ENCODE measurements at places on chromosomes 5 and 9.

DNA sequence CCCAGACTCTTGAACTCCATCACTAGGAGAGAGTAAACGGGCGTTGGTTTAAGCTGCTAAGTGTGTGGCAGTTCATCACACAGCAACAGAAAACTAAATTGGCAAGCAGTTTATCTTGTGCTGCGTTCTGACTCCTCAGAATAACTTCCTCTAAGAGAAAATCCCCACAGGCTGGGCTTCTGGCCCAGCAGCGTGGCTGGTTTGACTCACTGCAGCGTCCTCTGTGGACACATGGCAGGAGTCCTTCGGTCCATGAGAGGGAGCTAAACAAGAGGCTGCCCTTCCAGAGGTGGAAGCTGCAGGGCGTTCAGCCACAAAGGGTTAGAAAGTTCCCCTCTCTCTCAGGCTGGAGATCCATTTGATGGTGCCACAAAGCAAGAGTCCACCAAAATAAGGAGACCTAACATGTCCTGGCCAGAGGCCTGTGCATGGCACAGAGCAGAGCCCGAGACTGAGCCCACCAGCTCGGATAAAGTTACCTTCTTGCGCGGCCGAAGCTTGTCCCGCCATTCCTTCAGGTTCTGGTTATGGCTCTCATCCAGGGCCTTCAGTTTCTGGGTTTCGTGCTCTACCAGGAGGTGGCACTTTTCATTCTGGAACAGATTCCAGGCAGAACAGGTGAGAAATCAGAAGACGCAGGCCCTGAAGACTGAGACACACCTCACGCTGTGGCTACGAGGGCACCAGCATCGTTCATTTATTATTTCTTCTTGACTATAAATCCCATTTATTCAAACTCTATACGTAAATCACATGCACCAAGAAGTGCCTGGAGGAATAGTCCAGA lies 46.2 kb upstream of the FBXW11 start:
- DNase-seq, result no peak

DNA sequence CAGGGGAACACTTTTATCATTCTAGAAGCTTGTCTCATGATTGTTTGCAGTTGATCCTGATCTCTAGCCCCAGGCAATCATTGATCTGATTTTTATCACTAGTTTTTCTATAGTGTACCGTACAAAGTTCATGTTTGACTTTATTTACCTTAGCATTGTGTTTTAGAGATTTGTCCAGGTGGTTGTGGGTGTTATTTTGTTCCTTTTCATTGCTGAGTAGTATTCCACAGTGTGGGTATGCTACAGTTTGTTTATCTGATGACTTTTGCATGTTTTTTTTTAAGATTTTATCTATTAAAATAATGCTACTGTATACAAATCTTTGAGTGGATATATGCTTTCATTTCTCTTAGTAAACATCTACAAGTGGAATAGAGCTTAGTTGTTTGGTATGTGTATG lies 26.2 kb downstream of the ZNF131 start:
- DNase-seq, result no peak

DNA sequence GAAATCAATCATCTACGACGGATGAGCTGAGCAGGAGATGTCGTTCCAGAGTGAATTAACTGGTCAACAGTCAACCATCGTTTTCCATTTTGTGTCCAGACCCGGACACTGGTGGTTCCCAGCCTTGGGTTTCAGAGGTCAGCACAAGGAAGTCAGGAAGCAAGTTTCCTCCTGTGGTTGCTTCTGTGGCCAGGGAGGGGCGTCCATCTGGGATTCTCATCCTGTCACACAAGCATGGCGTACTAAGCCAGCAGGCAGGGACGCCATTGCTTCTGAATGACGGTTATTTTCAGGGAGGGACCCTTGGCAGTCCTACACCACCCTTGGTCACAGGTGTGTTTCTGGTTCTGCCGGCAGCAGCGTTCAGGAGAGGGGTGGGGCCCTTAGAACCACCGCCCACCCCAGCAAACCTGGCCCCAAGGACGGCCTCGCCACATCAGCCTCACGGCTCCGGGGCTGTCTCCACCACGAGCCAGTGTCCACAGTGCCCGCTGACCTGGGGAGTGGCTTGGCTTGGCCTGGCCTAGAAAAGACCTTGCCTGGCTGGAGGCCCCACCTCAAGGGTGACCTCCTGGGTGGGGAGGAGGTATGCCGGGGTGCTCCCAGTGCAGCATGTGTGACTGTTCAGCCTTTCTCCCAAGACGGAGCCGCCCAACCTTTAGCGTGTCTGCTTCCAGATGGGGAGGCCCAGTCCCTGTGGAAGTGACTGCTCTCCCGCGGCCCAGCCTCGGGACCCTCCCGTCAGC lies 25.2 kb downstream of the NDUFS6 start:
- no peak for DNase-seq

DNA sequence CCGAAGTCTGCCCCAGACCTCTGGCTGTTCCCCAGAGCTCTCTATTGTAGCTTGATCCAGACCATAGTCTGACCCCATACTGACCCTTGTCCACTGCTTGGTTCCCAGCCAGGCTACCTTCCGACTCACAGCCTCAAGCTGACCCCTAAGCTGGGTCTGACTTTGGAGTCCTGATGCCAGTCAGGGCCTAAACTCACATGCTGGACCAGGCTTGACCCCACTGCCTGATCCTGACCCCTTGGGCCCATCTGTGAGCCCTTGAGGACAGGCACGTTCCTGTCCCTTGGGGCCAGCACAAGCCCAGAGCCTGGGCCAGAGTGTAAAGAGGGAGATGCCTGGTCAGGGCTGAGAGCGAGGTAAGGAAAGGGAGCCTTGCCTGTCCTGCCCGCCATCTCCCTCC lies 32.7 kb upstream of the ENHO start:
- DNase-seq, result no peak

GRCh38 chr5:33441241-33442177 lies 744 bp downstream of the TARS1 start:
- DNase-seq, result no peak

- no peak for DNase-seq
These were observed 31.4 kb upstream of the MSX2 start for GRCh38 chr5:174692982-174693422.

GRCh38 chr5:146622391-146622790 lies 106.4 kb upstream of the GPR151 start:
- no peak for DNase-seq

- no peak for DNase-seq
These were observed 59.0 kb upstream of the BOD1 start for GRCh38 chr5:173675287-173675996.

DNA sequence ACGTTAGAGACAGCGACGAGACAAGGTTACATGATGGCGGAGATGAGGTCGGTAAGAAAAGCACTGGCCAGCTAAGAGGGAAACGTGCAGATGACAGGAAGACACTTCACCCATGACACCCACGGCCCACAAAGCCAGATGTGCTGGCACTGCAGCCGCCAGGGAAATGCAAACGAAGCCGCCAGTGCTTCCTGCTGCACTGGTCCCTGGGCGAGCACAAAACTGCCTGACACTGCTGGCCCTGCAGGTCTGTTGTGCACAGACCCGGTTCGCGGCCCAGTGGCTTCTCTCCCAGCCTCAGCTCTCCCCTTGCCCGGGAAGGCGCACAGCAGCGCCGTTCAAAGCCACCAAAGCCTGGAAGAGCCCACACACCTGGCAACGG lies 20.3 kb downstream of the QSOX2 start:
- DNase-seq, result no peak

DNA sequence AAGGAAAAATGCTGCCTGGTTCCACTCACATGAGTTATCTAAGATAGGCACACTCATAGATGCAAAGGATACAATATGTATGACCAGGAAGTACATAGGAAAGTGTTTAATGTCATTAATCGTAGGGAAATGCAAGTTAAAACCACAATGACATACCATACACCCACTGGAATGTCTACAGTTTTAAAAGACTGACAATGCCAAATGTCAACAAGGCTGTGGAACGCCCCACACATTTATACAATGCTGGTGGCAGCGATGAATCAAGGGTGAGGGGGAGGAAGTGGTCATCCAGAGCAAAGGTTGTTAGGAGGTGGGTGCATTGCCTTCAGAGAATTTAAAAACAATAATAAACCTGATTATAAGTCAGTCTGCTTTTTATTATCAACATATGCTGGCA lies 437.8 kb downstream of the ARHGEF28 start:
- DNase-seq, result no peak

DNA sequence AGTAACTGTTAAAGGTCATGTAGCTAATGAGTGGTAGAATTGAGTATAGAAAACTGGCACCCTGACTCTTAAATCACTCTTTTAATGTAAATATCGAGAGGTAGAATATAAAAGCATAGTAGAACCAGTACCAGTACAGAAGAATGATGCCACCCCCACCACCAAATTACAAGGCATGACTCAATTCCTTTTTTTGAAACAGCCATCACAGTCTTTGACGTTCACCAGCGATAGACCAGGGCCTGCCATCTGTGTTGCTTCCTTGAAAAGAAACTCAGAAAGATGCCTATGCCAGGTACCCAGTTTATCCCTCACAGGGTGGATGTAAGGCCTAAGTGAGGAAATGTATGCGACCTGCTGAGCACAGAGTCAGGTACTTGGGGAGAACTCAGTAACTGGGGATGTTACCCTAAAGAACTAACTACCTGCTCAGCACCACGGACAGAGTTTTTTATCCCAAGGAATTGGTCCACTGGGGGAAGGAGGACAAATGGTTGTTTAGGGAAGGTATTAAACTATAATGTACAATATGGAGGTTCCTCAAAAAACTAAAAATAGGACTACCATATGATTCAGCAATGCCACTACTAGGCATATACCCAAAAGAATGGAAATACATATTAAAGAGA lies 116.5 kb downstream of the BRINP1 start:
- no peak for DNase-seq

DNA sequence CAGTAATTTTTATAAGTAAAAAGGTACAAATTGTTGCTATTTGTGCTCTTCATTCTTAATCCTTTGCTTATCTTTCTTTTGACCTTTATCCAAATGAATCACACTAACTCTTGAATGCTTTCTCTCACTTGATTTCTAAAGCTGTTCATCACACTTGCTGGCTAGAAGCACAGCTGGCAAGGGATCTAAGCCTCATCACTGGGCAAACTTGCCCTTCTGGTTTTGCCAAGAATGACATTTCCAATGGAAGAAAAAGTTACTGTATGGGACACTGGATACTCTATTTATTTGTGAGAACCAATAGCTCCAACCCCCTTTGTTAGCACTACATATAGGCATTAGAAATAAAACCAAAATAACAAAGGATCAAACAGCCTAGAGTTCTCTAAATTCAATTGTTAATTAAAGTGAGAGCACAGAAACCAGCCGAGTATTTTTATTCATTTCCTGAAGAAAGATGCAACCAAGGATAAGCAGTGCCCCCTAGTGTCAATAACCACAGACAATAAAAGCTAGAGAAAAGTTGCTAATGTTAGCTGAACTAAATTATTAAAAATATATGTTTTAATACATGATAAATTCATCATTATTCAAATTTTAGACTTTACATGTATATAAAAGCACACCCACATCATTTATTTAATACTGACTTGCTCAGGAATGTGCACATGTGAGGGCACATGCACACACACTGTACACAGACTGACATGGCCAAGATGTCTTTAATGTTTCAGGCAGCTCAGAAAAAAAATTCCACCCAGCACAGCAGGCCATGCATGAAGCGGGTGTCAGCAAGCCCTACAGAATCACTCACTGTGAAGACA lies 59.8 kb upstream of the POU5F2 start:
- no peak for DNase-seq

- DNase-seq, result no peak
These were observed 112.6 kb upstream of the TNPO1 start for GRCh38 chr5:72703876-72704275.

- DNase-seq, result no peak
These were observed 126.7 kb downstream of the GADD45G start for GRCh38 chr9:89731262-89732182.

DNA sequence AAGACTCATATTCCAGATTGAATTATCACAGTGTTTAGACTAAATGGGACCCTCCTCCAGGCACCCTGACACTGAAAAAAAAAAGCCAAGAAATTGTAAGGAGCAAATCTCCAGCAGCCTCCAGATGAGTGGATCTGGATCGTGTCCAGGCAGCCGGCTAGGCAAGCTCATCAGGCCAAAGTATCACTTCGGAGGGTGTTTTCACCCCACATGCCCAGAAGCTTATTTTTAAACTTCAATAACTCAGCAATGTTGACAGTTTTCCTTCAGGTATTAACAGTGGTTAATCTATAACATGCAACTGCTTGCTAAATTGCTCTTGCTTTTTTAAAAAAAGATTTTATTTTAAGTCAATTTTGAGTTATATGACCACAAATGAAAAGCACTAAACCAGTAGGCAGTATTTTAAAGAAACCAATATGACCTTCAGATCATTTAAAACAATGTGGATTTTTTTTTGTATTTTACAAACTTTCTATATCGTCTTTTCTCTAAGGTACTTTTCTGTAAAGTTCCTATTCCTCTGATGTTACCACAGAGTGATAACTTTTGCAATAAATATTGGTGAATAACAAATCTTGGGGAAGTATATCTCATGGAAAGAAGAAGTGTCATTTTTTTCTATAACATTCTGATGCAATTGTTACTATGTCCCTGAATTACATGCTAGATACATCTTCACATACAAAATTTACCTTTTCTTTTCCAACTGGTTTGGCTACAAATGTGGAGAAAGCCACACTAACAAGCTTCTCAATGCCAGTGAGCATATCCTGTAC lies 30.7 kb downstream of the ACOT12 start:
- no peak for DNase-seq

GRCh38 chr5:158769696-158770095 lies 330.0 kb downstream of the EBF1 start:
- no peak for DNase-seq

- DNase-seq, result no peak
These were observed 113.3 kb upstream of the ZNF608 start for GRCh38 chr5:124859556-124860290.

GRCh38 chr5:172919525-172920446 lies 39.4 kb upstream of the RPL26L1 start:
- DNase-seq, result no peak

DNA sequence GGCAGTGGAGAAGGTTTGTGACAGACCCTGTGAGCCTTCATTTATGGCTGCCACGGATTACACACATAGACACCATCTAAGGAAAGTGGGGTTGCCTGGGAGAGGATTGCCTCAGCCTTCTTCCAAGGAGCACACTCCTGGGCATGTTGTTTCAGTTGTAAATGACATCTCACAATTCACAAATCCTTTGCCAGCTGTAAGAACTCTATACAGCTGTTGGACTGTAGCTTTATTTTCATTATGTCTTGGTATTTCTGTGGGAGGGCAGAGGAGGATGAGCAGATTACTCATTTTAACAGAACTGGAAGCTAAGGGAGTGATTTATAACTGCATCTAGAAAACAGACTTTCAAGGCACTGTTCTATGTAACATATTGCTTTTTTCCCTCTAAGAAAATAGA lies 25.6 kb downstream of the MELK start:
- DNase-seq, result no peak

DNA sequence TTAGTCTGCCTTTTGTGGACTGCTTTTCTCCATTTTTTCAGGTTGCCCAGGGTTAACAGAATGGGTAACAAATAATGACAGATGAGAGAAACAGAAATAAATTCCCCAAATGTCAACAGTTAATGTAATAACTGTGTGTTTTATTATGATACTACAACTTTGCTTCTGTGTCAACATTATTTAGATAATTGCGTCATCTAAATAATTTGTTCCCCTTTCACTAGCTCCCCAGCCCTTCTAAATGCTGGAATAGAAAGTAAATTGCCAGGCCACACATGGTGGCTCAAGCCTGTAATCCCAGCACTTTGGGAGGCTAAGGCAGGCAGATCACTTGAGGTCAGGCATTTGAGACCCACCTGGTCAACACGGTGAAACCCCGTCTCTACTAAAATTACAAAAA lies 53.5 kb downstream of the RNF38 start:
- no peak for DNase-seq

GRCh38 chr9:117205806-117206205 lies 209.1 kb downstream of the ASTN2 start:
- DNase-seq, result no peak

- DNase-seq, result no peak
These were observed 70.4 kb upstream of the FBXW11 start for GRCh38 chr5:172076761-172077244.
